ENCODE measurements at places on chromosomes 2 and 18.

GRCh38 chr2:128512379-128513115 is 193.9 kb upstream of the HS6ST1 start:
- H3K4me1 ChIP-seq = no peaks in the 10 kb centered on the region
- H3K36me3 ChIP-seq = no peaks in the 10 kb centered on the region
- H3K4me3 ChIP-seq = no peak overlapping the region
- no peak for DNase-seq
- H3K27me3 ChIP-seq = no peaks in the 10 kb centered on the region

DNA sequence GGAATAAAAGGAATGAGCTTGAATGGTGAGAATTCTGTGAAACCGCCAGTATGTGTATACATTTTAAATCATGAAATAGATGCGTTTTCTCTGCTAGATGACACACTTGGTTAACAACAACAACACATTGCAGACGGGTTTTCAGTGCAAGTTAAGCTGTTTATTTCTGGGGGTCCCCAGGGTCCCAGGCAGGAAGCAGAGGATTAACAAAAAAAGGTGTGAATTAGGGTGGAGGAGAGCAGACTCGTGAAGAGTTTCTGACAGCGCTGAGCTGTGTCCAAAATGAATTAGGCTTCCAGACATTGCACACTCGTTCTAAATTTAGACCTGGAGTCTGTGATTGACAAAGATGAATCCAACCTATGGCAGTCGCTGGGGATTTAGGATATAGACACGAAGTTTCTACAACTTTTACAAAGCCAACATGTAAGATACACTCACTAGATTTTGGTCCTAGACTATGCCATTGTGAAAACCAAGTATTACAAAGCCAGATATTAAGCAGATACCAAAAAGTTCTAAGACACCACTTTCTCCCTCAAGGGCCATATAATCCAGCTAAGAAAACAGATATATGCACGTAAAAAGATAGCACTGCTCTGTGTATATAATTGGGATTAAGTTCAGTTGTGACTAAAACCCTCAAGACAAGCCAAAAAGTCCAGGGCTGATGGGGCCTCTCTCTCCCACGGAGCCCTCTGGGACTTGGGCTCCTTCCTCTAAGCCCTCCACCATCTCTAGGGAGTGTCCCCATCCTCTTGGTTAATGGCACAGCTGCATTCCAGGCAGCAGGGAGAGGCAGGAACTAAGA is 120.2 kb downstream of the ACAA2 start:
- H3K27ac ChIP-seq = no peak overlapping the region
- no peak for DNase-seq
- H3K36me3 ChIP-seq = no peaks in the 10 kb centered on the region
- H3K4me3 ChIP-seq = no peak overlapping the region

DNA sequence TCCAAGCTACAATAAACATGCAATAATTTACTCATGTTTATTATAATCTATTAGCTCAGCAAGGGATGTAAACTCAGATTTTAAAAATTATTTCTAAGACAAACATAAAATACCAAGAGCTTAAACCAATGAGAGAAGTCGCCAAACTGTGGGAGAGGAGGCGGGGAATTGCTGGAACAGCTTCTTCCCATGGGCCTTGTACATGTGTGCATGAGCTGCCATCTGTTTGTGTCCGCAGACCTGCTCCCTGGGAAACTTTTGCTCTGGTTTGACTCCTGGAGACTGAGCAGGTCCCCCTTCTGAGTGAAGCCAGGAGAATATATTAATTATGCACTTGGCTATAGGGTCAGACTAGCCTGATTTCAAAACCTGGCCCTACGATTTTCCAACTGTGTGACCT is 655.9 kb upstream of the SOX11 start:
- no peak for DNase-seq
- no peaks in the 10 kb centered on the region for H3K36me3 ChIP-seq
- no peaks in the 10 kb centered on the region for H3K27me3 ChIP-seq
- H3K4me1 ChIP-seq = no peaks in the 10 kb centered on the region
- H3K27ac ChIP-seq = no peak overlapping the region

DNA sequence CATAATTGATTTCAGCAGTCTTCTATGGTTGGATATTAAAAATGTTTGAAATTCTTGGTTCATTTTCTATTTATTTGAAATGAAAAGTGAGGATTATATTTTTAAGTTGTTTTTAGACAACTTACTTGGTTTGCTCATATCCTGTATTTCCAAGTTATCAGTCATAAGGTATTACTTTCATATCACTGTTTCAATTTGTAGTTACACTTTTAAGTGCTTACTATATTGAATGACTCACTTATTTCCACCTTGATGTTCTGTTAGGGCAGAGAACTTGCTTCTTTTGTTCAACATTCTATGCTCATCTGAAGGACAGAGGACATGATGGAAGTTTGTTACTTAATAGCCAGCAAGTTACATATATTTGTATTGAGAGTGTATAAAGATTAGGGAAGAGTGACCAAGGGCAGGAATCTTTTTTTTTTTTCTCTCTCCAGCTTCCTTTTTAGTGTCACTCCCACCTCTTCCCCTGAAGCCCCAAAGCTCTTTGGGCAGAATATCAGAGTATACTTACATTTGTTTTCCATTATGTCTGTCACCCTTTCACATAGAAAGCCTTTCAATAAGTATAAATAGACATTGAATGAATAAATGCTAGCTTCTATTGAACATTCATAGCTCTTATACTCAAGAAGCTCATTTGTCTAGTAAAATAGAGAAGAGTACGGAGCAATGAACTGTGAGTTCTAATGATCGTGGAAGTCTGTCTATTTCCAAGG is 28.1 kb downstream of the PIK3C3 start:
- H3K4me1 ChIP-seq = no peaks in the 10 kb centered on the region
- H3K27me3 ChIP-seq = no peaks in the 10 kb centered on the region
- DNase-seq = peak; percentile 1
- H3K27ac ChIP-seq = no peak overlapping the region
- H3K36me3 ChIP-seq = peaks cover 13% of the 10 kb centered on the region
- H3K4me3 ChIP-seq = no peak overlapping the region

- H3K36me3 ChIP-seq = no peaks in the 10 kb centered on the region
- H3K27me3 ChIP-seq = no peaks in the 10 kb centered on the region
- no peak overlapping the region for H3K4me3 ChIP-seq
- no peak overlapping the region for H3K27ac ChIP-seq
- H3K4me1 ChIP-seq = no peaks in the 10 kb centered on the region
These were observed 675.5 kb upstream of the SLC8A1 start for GRCh38 chr2:41127351-41127750.

- no peak overlapping the region for H3K4me3 ChIP-seq
- DNase-seq = no peak
- no peaks in the 10 kb centered on the region for H3K4me1 ChIP-seq
- no peaks in the 10 kb centered on the region for H3K27me3 ChIP-seq
These were observed 205.7 kb downstream of the TCF4 start for GRCh38 chr18:55382277-55382805.

- no peak overlapping the region for H3K4me3 ChIP-seq
- peaks cover 33% of the 10 kb centered on the region for H3K36me3 ChIP-seq
- H3K27ac ChIP-seq = no peak overlapping the region
- peaks cover 4% of the 10 kb centered on the region for H3K4me1 ChIP-seq
- H3K27me3 ChIP-seq = no peaks in the 10 kb centered on the region
These were observed 44.2 kb downstream of the CEP192 start for GRCh38 chr18:13035249-13035914.

DNA sequence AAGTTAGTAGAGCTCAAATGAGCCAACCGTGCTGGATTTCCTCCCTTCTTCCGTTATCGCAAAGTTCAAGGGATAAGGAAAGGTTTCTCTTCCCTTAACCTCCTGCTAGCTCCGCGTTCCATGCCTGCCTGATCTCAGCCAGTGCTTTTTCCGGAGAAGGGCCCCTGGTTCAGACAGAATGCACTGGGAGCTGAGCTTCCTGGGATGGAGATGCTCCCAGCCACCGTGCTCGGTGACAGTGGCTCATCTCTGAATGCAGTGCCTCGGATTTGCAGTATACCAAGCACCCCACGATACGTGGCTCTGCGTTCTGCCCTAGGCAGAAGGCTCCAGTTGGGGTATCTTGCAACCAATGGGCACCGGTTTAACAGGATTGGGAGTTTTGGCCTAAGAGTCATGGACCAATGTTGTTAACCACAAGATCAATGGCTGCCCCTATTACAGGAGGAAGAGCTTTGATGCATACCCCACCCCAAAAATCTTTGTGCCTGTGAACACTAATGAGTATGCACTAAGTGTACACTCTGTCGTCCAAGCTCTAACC is 876 bp downstream of the CNTNAP5 start:
- H3K36me3 ChIP-seq = no peaks in the 10 kb centered on the region
- H3K4me1 ChIP-seq = peaks cover 12% of the 10 kb centered on the region
- no peak overlapping the region for H3K4me3 ChIP-seq
- no peak for DNase-seq
- no peak overlapping the region for H3K27ac ChIP-seq

GRCh38 chr2:196558497-196558896 is 81.0 kb upstream of the CCDC150 start:
- H3K4me3 ChIP-seq = no peak overlapping the region
- H3K27ac ChIP-seq = no peak overlapping the region
- H3K27me3 ChIP-seq = no peaks in the 10 kb centered on the region
- no peaks in the 10 kb centered on the region for H3K36me3 ChIP-seq
- DNase-seq = no peak

- H3K4me1 ChIP-seq = no peaks in the 10 kb centered on the region
- DNase-seq = no peak
- no peak overlapping the region for H3K4me3 ChIP-seq
- H3K36me3 ChIP-seq = no peaks in the 10 kb centered on the region
- H3K27me3 ChIP-seq = peaks cover 31% of the 10 kb centered on the region
These were observed 1.0 kb downstream of the SPHKAP start for GRCh38 chr2:228180181-228181097.

GRCh38 chr2:56580242-56580641 is 396.5 kb downstream of the CCDC85A start:
- no peak overlapping the region for H3K27ac ChIP-seq
- H3K36me3 ChIP-seq = no peaks in the 10 kb centered on the region
- no peak for DNase-seq

DNA sequence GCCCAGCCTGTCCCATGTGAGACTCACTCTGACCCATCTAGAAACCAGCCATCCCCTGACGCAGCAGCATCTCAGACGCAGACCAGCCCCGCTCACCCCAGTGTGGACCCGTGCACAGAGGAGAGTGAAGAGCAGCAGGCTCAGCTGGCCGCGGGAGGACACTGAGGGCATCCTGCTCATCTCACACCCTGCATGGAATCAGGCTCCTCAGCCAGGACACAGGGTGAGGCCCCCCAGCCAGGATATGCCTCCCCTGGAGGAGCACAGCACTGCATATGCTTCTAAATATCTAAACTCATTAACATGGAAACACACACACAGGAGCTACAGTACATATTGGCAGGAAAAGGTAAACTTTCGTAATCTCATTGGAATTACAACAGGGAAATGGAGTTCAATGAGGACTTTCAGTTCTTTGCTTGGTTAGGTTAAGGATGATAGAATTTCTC is 34.4 kb downstream of the NEMP2 start:
- no peaks in the 10 kb centered on the region for H3K27me3 ChIP-seq
- H3K27ac ChIP-seq = peak overlapping the region; percentile 67
- H3K4me3 ChIP-seq = no peak overlapping the region
- no peak for DNase-seq
- peaks cover 54% of the 10 kb centered on the region for H3K36me3 ChIP-seq

DNA sequence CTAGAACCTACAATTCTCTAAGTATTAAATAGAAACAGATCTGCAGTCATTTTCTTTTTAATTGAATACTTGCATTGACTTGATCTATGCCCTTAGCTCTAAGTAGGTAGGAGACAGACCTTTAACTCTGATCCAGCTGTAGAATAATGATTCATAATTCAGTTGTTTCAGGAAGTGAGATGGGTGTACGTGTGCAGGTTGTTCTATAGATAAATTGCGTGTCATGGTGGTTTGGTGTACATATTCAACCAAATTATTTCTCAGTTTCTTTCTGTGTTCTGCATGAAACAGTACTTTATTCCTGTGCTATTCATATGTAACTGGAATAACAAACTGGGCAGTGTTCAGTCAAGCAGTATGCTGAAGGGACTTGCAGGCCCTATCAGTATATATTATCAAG is 34.3 kb upstream of the CD226 start:
- no peak overlapping the region for H3K27ac ChIP-seq
- DNase-seq = no peak
- no peak overlapping the region for H3K4me3 ChIP-seq
- H3K4me1 ChIP-seq = no peaks in the 10 kb centered on the region

DNA sequence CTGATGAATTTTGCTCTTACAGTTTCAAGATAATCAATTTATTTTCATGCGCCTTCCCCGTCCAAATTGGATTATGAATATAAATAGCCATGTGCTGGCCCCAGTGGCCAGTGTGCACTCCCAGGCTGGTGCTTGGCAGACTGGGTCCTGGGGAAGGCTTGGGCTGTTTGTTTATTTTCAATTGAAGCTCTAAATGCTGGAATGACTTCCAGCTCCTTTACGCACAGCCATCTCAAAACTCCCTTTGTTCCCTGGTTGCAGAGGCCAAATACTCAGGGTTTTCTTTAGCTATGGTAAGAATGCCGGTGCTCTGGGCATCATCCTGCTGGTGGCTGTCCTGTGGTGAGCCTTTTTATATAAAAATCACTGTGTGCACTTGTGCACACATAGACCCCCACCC is 131.5 kb downstream of the PRKCE start:
- no peak overlapping the region for H3K4me3 ChIP-seq
- H3K27me3 ChIP-seq = no peaks in the 10 kb centered on the region
- no peak overlapping the region for H3K27ac ChIP-seq

GRCh38 chr2:240946046-240946445 is 39.9 kb downstream of the CROCC2 start:
- H3K4me1 ChIP-seq = no peaks in the 10 kb centered on the region
- no peaks in the 10 kb centered on the region for H3K36me3 ChIP-seq
- no peak overlapping the region for H3K4me3 ChIP-seq
- peaks cover 3% of the 10 kb centered on the region for H3K27me3 ChIP-seq
- DNase-seq = no peak

- no peaks in the 10 kb centered on the region for H3K36me3 ChIP-seq
- H3K4me3 ChIP-seq = no peak overlapping the region
- no peak overlapping the region for H3K27ac ChIP-seq
- H3K4me1 ChIP-seq = no peaks in the 10 kb centered on the region
- no peaks in the 10 kb centered on the region for H3K27me3 ChIP-seq
These were observed 184.7 kb downstream of the DSEL start for GRCh38 chr18:67331857-67332256.

DNA sequence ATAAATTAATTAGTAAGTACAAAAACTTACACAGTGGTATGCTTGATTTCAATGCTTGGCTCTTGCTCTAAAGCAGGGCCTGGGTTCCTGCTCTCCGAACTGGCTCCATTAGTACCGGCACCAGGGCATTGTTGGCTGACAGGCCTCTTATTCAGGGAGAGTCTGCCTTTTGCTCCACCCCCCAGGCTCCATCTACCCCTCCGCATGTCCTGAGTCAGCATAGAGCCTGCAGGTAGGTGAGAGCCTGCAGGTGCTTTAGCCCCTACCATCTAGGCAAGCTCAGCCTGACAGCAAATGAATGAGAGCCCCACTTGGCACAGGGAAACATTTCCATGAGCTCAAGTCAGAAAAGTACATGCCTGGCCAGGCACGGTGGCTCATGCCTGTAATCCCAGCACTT is 35.1 kb upstream of the EFHD1 start:
- no peak overlapping the region for H3K27ac ChIP-seq
- H3K4me3 ChIP-seq = no peak overlapping the region
- DNase-seq = no peak
- H3K36me3 ChIP-seq = no peaks in the 10 kb centered on the region

DNA sequence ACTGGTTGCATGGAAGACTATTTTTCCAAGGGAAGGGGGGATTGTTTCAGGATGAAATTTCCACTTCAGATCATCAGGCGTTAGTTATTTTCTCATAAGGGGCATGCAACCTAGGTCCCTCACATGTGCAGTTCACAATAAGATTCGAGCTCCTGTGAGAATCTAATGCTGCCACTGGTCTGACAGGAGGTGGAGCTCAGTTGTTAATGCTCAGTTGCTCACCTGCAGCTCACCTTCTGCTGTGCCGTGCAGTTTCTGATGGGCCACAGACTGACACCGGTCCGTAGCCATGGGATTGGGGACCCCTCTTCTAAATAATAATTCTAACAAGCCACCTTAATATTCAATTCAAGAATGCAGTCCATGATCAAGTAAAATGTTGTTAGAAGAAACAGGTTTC is 34.9 kb downstream of the PLCL1 start:
- no peak overlapping the region for H3K27ac ChIP-seq
- H3K4me1 ChIP-seq = no peaks in the 10 kb centered on the region
